HT1080 (cell line): ENCODE measurements at places on chromosomes 5 and 9.
A peak's percentile ranks its signal among the peaks of the same experiment; 100 is the strongest.

DNA sequence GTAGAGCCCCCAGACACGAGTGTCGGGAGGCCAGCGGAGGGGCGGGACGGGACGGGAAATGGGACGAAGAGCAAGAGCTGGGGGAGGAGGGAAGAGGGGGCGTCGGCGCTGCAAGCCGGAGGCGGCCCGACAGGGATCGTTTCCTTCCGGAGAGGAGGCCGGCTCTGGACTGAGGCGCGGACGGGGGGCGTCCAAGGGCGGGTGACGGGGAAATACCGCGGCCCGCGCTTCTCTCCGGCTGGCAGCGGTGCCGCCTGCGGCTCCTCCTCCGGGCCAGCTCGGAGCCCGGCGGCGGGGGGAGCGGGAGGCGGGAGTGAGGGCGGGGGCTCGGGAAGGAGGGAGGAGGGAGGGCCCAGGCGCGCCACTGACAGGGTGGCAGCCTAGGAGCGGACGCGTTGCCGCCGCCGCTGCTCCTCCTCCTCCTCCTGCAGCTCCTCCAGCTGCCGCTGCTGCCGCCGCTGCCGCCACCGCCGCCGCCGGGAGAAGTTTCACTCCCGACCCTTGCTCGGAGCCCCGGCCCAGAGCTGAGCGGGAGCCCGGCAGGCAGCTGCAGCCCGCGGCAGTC, at the start of gene CHSY3:
CHSY3 (plus strand) TSS at position 364 of the 565 bp plus-strand sequence.
- peak; percentile 86 for DNase-seq

DNA sequence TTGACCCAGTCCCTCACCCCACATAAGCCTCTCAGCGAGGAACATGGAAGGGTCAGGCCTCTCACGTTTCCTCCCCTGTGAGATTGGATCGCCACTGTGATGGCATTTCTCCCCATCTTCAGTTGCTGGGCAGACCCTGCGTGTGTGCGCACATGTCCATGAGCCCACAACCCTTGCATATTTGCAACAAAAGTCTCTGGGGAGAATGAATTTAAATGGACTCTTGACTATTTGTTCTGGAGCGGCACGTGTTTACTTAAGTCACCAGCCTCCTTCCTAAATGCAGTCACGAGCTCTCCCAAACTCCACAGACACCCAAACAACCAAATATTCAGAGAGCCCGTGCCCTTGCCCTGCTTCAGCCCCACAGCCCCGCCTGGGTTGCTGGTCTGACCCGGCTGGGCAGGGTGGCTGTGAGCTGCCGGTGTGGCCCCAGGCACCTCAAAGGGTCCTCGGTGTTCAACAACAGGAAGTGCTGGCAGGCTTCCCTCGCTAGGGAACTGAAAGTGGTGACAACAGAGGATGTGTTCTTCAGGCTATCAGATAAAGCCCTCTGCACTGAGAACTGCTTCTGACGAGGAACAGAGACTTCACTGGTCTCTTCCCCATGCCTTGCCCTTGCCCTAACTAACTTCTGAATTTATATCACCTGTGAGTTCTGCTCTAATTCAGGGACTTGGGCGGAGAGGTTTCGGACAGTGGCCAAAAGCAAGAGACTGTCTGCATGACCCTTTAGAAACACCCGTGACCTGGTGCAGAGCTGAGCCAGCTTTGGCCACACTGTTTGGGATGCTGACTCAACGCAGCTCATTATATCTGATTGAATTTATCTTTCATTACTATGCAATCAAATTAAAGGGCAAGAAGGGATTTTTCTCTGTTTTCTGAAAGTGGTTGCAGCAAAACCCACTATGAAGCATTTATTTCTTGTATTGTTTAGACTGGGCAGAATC, 19.2 kb upstream of the CD180 start:
- no peak for DNase-seq

- no peak for DNase-seq
Measured at GRCh38 chr5:683551-684481, 9.3 kb downstream of the TPPP start.

GRCh38 chr5:91521334-91521733, 138.2 kb upstream of the ARRDC3 start:
- DNase-seq, result peak; percentile 34

- no peak for DNase-seq
Measured at GRCh38 chr9:16575986-16576245, 294.6 kb downstream of the BNC2 start.

- no peak for DNase-seq
Measured at GRCh38 chr5:50786073-50786472, 119.6 kb downstream of the PARP8 start.

GRCh38 chr9:99576002-99576401, 245.7 kb upstream of the NR4A3 start:
- DNase-seq, result peak; percentile 10

DNA sequence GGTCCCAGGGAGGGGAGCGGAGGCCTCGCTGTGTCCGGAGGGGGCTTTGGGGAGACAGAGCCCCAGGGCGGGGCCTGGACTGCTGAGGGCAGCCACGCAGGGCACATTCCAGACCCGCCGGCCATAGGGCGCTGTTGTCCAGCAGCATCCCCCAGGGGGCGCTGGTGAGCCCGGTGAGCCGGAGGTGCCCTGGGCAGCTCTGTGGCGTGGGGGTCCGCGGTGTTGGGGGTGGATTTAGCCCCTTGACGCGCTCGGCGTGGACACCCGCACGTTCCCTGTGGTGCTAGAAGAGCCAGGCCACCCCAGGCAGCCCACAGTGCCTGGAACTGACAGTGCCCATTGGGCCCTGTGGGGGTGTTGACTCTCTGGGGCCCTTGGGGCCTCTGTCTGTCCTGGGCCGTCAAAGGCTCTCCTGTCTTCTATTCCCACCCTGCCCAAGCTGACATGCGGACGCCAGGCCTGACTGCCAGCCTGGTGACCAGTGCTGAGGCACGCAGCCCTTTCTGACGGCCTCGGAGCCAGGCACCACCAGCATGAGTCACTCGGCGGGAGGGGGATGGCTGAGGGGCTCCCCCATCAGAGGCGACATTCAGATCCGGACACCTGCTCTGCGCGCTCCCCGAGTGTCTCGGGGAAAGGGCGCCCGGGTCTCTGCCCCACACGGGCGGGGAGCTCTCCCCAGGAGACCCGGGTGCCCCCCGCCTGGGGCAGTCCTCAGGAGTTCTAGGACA, 23.9 kb downstream of the TPPP start:
- peak; percentile 58 for DNase-seq

GRCh38 chr5:82813861-82814260, 263.3 kb downstream of the TMEM167A start:
- no peak for DNase-seq

DNA sequence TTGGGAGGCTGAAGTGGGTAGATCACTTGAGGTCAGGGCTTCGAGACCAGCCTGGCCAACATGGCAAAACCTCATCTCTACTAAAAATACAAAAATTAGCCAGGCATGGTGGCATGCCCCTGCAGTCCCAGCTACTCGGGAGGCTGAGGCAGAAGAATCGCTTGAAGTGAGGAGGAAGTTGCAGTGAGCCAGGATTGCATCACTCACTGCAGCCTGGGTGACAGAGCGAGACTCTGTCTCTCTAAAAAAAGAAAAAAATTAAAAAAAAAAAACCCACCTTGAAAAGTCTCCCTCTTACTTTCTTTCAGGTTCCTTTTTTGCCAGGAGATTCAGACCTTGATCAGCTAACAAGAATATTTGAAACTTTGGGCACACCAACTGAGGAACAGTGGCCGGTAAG, 34.2 kb downstream of the CDK7 start:
- no peak for DNase-seq

- DNase-seq, result no peak
Measured at GRCh38 chr9:36542355-36542754, 30.3 kb upstream of the MELK start.
